ENCODE measurements at places on chromosomes 3 and 15. TPM values are rescaled to one million over a fixed set of nuclear protein-coding genes. Genes with fewer than 3 reads are reported as not detected.

- DNase-seq, result no peak
These were observed 465.1 kb upstream of the CFAP20DC start for GRCh38 chr3:59514865-59515482.

Gene CCR8
- polyA plus RNA-seq, result not detected

- DNase-seq, result no peak
These were observed 302.0 kb downstream of the CHST2 start for GRCh38 chr3:143421556-143421955.

DNA sequence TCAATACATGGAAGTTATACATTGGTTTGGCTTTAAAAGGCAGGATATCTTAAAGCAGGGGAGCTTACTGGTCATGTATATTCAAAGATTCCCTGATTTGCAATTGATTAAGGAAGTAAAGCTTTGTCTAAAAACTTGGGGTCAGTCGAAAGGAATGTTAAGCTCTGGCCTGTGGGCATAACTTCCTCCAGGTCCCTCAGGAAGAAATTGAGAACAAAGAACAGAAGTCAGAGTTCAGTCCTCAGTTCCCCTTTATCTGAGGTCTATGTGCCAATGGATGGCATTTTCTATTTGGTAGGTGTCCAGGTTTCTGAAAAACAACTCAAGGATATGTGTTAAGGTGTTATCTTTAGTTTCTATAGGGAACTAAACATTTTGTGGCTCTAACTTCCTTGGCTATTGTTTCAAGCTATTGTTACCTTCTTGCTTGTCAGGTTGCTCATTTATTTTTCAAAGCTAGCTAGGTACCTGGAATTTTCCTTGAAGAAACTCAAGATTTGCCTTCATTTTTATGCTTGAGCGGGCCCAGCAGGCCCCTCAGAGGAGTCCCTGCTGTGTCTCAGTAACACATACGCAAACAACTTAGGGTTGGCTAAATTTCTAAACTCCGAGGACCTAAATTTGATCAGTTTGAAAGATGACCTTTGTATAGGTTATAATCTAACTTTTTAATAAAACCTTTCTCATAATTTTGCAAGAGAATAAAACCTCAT lies 135.0 kb upstream of the UBE2E2 start:
- no peak for DNase-seq

DNA sequence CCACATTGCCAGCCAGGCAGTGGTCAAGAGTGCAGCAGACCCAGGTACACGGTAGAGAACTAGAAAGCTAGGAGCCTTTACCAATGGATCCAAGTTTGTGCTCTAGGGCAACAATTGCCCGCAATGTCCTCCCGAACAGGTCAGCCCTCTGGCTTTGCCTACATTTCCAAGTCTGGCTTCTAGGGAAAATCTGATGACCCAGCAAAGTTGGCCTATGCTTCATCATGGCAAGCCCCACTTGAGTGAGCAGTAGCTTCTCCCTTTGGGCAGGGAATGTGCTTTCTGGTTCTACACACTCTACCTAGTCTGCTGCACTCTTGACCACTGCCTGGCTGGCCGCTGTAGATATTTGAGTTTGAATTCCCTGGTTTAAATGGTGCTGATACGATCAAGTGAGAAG lies 361.6 kb upstream of the NR2F2 start:
- DNase-seq, result no peak

Gene GP9
- polyA plus RNA-seq, result 1.5 TPM

DNA sequence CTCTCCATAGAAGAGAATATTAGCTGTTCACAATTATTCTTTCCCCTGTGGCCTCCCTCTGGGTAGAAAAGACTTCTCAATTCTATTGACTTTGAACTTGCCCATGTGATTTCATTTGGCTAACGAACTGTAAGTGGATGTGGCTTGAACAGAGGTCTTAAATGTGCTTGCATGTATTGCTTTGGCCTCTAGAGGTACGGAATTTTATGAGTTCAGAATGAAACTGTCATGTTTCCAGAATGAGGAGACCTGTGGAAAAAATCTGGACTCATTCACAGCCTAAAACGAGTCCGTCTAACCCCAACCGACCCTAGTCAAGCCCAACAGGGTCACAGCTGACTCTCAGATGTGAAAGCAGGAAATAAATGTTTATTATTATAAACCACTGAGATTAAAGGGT lies 596.7 kb upstream of the UBE2E2 start:
- DNase-seq, result no peak

Gene BOC
- 32.8 TPM for polyA plus RNA-seq

- DNase-seq, result no peak
These were observed 364.9 kb downstream of the NR2F2 start for GRCh38 chr15:96695426-96695825.

GRCh38 chr3:5068531-5069050 lies 53.5 kb upstream of the ARL8B start:
- no peak for DNase-seq

- peak; percentile 8 for DNase-seq
These were observed 635 bp downstream of the TUBGCP5 start for GRCh38 chr15:23038726-23039142.

DNA sequence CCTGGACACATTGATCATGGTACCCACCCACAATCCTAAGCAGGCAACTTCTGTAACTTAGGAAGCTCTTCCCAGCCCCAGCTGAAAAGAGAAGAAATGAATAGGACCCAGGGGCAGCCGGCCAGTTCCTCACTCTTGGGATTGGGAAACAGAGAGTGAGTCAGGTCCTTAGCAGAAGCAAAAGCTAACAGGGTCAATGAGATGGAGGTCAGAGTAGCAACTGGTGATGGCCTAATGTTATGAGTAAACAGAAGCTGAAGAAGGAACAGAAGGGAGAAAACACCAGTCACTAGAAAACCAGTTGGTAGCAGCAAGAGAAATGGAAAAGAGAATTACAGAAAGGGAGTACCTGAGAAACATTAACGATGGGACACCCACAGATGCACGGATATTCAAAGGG lies 20.0 kb downstream of the RIOX2 start:
- DNase-seq, result no peak

Gene CTXN2
- not detected for polyA plus RNA-seq

DNA sequence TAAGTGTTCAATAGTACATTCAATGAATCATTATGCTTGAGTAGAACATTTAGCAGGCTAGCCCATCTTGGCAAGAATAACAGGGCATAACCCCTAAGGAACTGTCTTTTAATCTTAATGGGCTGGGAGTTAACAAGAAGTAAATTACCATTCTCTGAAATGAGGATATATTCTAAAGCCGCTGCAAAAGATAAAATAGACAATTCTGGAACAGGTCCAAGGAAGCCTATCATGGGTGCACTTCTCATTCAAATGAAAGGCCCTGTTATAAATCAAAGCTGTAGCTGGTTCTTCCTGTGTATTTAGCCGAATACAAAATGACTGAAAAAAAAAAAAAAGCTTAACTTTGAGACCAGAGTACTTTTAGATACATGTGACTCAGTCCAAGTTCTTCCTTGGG lies 15.6 kb downstream of the MTHFS start:
- DNase-seq, result no peak

Gene DUOX1
- 6.9 TPM for polyA plus RNA-seq

GRCh38 chr3:65497846-65498245 lies 540.9 kb downstream of the MAGI1 start:
- no peak for DNase-seq

Gene ITGB5
- polyA plus RNA-seq, result 89.2 TPM

DNA sequence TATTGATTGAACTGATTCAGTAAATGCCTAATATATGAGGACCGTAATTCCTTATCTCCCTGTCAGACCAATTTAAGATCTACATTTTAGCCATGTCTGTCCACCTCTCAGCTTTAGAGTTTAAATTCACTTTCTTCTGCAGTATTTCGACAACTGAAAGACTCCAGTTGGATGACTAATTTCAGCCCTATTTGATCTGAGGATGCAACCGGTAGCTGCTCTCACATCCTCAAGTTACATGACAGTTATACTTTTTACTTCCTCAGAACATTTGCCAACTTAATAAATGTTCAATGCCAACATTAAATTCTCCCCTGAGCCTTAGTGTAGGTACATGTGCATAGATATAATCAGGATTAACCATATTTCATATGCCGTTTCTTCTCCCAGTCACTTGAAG lies 2.5 kb upstream of the HHLA2 start:
- DNase-seq, result no peak

- no peak for DNase-seq
These were observed 90.8 kb upstream of the PFN2 start for GRCh38 chr3:150061288-150062024.

DNA sequence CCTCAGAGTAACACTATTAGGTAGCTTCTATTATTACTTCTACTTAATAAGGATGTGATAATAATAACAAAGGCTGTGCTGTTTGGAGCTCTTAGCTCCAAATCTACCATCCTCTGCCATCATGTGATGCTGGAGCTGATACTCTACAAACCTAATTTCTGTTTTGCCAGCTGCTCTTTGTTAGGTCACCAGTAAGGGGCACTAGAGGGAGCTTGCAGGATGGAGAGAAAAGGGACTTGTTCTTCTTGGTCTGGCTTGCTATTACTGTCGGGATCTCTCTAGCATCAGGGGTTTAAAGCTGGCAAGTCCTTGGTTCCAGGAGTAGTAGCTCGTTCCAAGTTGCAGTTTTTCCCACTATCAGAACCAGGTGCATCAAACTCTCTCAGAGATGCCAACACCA lies 194.9 kb upstream of the KBTBD8 start:
- DNase-seq, result no peak

Gene PLCB2
- 10.5 TPM for polyA plus RNA-seq

GRCh38 chr15:95152741-95153140 lies 921.4 kb downstream of the MCTP2 start:
- DNase-seq, result no peak

Gene REC114
- polyA plus RNA-seq, result not detected

Gene TGM4
- polyA plus RNA-seq, result 0.03 TPM

GRCh38 chr3:170555329-170555728 lies 30.5 kb downstream of the SLC7A14 start:
- no peak for DNase-seq

GRCh38 chr3:149476225-149476624 lies 1.7 kb downstream of the TM4SF4 start:
- no peak for DNase-seq

- no peak for DNase-seq
These were observed 26.5 kb downstream of the ANKDD1A start for GRCh38 chr15:64938192-64938591.

Gene GPR160
- 35.3 TPM for polyA plus RNA-seq

Gene UPK1B
- 9.0 TPM for polyA plus RNA-seq

Gene MAGEL2
- 5.8 TPM for polyA plus RNA-seq

Gene CACNA2D3
- polyA plus RNA-seq, result 1.2 TPM

Gene LRRK1
- polyA plus RNA-seq, result 3.9 TPM

DNA sequence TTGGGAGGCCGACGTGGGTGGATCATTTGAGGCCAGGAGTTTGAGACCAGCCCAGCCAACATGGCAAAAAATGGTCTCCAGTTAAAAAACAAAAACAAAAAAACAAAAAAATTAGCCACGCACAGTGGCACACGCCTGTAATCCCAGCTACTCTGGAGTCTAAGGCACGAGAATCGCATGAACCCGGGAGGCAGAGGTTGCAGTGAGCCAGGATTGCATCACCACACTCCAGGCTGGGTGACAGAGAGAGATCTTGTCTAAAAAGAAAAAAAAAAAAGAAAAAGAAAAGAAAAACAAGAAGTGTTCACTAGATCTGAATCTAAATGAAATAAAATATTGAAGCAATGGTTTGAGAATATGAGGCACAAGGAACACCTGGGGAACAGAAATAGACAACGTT lies 36.7 kb downstream of the SLC9A9 start:
- no peak for DNase-seq

GRCh38 chr3:80993241-80993945 lies 768.1 kb downstream of the GBE1 start:
- DNase-seq, result no peak

GRCh38 chr3:151384741-151385174 lies at the start of gene P2RY12:
Gene P2RY12 (minus strand): TSS chr3:151384753. CDS start chr3:151338845, 45,908 bp downstream.
- DNase-seq, result no peak

Gene RLBP1
- polyA plus RNA-seq, result not detected

GRCh38 chr15:89452330-89452836 lies 44.0 kb downstream of the RHCG start:
- DNase-seq, result no peak

- DNase-seq, result no peak
These were observed 43.8 kb upstream of the GOLGA8A start for GRCh38 chr15:34481370-34481769.

GRCh38 chr3:151871639-151872468 lies 1.6 kb upstream of the SUCNR1 start:
- DNase-seq, result no peak

Gene IL20RB
- polyA plus RNA-seq, result 0.54 TPM

Gene MYH15
- 0.17 TPM for polyA plus RNA-seq

Gene GOLGA6A
- polyA plus RNA-seq, result 0.31 TPM

Gene PDIA3
- polyA plus RNA-seq, result 502 TPM

DNA sequence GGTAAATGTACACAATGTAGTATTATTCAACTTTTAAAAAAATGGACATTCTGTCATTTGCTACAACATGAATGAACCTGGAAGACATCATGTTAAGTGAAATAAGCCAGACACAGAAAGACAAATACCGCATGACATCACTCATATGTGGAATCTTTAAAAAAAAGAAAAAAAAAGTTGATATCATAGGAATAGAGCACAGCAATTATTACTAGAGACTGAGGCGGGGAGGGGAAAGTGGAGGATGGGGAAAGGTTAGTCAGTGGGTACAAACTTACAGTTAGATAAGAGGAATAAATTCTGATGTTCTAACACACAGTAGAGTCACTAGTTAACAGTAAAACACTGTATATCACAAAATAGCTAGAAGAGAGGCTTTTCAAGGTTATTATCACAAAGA lies 22.2 kb downstream of the RYK start:
- DNase-seq, result no peak

DNA sequence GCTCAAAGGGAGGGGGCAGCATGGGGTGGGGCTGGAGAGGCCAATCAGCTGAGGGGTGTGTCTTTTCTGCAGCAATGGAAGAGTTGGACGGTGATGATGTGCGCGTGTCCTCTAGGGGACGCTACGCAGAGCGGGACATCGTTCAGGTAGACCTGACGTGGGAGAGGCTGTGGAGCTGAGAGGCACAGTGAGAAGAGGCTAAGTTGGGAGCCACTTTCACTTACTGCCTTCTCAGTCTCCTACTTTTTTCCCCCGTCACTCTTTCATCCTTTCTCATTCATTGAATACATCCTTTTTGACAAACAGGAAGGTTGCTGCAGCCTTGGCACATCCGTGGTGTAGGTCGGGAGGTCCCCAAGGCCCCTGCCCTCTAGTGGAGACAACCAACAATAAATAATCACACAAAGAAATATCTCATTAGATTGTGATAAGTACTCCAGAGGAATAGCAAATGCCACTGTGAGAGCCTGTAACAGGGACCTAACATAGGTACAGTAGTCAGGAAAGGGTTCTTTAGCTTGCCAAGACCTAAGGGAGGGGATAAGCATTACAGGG lies 4.4 kb upstream of the BRPF1 start:
- no peak for DNase-seq

GRCh38 chr15:67175643-67176071 lies 78.8 kb downstream of the AAGAB start:
- no peak for DNase-seq

DNA sequence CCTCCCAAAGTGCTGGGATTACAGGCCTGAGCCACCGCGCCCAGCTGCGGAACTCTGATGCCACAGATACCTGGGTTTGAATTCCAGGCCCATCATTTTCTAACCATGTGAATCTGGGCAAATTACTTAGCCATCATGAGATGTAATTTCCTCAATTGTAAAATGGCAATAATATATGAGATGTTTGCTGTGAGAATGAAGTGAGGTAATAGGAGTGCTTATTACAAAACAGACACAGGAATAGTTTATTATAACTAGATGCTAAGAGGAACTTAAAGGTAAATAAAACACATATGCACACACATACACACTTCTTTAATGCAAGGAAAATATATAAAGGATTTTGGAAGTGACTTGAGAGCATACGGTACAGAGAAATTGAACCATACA lies 64.7 kb upstream of the TNIK start:
- no peak for DNase-seq

Gene PLCL2
- 15.1 TPM for polyA plus RNA-seq

All from left renal cortex interstitium (tissue), 4 donors.